Stimulated activated CD8-positive, alpha-beta memory T cell treated with anti-CD3 and anti-CD28 coated beads, Interleukin-4, amount 100 ng/mL, for 1 hour (primary cell): ENCODE measurements at places on chromosomes 7 and 10.

DNA sequence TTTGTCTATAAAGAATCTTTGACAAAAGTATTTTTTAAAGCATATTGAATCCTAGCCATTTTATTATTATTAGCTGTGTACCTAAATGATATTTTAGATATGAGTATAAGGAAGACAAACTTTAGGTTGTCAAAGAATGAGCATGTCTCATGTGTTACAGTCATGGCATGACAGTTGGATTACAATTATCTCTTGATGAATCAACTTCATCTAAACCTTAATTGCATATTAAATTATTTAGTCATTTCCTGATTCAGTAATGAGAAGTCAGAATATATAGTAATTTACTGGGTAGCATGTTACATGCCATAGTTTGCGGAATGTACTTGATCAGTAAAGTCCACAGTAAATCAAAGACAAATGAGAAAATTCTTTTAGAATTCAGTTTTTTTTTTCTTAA, 59.2 kb downstream of the MAPK8 start:
- DNase-seq = no peak

- DNase-seq = no peak
Observed at GRCh38 chr7:8514781-8515519, 81.5 kb downstream of the NXPH1 start.

GRCh38 chr7:73820013-73820412, 10.8 kb upstream of the CLDN4 start:
- DNase-seq = no peak

DNA sequence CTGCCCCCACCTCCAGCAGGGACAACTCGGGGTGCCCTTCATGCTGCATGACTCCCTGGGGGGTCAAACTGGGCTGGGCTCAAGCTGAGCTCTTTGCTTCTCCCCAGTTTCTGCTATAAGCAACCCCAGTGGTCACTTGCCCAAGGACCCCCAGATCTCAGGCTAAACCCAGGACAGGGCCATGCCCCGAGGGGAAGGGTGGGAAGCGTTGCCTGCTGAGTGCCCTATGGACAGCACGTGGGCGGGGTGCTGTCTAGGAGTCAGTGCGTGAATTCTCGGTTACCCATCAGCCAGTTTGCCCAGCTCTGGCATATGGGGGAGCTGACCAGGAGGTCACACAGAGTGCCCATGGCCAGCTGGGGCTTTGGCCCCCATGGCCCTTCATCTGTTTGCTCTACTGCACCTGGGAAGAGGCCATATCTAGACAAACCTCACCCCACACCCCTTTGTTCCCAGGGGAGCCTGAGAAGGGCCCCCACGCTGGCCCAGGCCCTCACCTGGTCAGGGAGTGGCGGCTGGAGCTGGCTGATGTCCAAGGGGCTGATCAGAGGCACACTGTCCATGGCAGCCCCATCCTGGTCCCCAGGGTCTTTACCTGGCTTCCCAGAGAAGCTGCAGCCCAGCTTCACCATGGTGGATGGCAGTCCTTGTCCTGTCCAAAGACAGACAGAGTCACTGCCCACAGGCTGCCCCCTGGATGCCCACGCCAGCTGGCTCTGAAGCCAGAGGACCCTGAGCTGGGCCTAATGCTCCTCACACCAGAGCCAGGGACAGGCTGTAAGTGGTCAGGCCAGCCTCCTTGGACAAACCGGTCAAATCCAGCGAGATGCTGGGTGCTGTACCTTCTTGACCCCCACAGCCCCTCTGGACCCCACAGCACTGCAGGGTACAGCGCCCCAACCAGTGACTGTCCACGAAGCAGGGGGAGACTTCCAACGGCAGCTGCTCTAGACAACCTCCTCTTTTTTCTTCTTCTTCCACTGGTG, 8.0 kb downstream of the CALY start:
- DNase-seq = no peak

DNA sequence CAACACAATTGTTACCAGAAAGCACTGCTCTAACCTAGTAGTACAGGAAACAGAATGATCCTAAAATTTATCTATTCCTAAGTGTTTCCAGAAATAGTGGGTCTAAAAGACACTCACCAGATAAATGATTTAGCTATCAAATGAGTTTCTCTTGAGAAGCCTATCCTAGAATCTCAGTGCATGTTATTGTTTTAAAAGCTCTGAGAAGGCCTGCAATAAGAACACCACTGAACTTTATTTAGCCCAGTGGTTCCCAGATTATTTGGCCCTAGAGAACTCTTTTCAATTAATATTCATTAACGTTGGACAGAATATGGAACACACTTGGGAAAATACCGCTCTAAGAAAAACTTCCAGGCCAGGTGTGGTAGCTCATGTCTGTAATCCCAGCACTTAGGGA, 220.1 kb upstream of the GHITM start:
- DNase-seq = no peak
